Stimulated activated CD8-positive, alpha-beta memory T cell treated with anti-CD3 and anti-CD28 coated beads, Interleukin-2, amount 100 ng/mL, for 48 hours (primary cell): ENCODE measurements at places on chromosomes 3 and 15.
A peak's percentile ranks its signal among the peaks of the same experiment; 100 is the strongest.

GRCh38 chr3:59273976-59274375 lies 224.2 kb upstream of the CFAP20DC start:
- no peak for DNase-seq

DNA sequence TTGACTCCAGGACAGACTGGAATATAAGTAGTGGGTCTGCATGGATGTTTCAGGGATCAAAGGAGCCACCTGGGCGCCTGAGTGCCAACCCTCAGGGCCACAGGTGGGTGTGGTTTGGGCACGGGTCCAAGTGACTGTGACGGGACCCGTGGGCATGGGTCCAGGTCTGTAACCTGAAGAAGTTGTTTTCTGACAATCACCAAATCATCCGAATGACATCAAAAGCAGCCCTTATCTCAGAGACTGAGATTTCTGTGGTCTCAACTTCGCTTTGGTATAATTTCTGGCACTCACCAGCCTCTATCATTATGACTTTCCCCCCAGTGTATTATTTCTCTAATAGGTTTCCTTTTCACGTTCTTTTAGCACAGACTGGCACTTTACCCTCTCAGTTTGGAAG lies 24.4 kb downstream of the RLBP1 start:
- DNase-seq = no peak

DNA sequence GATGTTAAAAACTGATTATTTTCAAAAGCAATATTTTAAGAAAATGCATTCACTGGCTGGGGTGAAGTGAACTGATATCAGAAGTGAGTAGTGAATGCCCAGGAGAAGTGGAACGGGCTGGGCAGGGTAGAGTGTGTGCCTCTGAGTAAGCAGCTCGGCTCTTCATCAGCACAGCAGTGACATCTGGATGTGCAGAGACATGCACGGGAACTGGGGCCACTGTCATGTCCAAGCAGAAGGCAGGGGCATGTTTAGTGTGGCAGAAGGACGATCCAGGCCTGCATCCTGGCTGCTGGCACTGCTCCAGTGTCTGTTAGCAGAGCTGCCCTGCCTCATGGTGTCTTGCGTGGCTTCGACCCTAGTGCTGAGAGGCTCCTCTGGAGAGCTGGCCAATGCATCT lies 305.6 kb upstream of the LRRFIP2 start:
- DNase-seq = no peak

DNA sequence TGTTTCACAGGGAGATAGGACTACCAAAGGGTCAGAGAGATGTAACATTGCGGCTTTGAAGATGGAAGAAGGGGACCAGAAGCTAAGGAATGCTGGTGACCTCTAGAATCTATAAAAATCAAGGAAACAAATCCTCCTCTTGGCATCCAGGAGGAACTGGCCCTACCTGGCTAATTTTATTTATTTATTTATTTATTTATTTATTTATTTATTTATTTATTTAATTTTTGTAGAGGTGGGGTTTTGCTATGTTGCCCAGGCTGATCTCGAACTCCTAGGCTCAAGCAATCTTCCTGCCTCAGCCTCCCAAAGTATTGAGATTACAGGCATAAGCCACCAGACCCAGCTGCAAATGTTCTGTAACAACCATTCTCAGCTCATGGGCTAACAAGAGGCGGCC lies 19.7 kb downstream of the MYL3 start:
- no peak for DNase-seq

DNA sequence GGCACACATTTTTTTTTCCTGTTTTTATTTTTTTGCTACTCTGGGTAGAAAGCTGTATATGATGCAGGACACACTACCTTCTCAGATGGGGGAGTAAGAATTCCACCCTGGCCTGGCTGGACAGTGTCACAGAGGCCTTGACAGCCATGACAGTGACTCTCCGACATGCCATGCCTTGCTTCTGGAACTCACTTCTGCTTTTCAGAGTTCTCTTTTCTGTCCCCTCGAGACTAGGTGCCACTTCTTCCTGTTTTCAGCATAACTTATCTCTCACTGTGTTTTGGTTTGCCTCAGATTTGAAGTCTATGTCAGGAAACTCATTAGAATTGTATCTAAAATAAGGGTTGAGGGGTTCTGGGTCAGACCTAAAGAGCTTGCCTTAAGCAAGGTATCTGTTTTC lies 69.1 kb upstream of the SEC13 start:
- DNase-seq = no peak

- no peak for DNase-seq
These were observed 23.6 kb upstream of the TEX55 start for GRCh38 chr3:119122350-119122749.

DNA sequence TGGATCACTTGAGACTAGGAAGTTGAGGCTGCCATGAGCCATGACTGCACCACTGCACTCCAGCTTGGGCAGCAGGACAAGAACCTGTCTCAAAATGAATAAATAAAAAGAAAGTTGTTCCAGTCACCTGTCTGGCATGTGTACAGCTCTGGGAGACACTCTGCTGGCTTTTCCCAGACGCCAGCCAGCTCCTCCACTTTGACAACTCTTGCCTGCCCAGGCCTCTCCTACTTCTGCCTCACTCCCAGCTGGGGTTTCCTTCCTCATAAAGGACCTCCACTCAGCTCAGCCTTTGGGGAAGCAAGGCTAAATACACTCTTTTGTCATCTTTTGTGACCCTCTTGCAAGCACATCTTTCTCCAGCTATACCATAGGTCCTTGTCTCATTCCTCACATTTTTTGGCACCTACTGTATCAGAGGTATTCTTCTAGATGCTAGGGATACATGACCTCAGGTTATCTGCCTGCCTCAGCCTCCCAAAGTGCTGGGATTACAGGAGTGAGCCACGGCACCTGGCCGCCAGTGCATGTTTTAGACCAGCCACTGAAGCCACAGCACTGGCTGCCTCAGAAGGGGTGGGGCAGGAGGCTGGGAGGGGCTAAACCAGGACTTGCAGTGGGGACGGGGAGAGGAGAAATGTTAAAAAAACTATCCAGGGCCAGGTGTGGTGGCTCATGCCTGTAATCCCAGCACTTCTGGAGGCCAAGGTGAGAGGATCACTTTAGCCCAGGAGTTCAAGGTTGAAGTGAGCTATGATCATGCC lies 10.0 kb upstream of the ELP6 start:
- no peak for DNase-seq

GRCh38 chr3:167507954-167508353 lies 34.1 kb upstream of the SERPINI2 start:
- DNase-seq = no peak

- no peak for DNase-seq
These were observed 3.5 kb downstream of the SEC13 start for GRCh38 chr3:10317311-10317960.

GRCh38 chr3:43855674-43856299 lies 165.0 kb downstream of the ABHD5 start:
- DNase-seq = no peak

DNA sequence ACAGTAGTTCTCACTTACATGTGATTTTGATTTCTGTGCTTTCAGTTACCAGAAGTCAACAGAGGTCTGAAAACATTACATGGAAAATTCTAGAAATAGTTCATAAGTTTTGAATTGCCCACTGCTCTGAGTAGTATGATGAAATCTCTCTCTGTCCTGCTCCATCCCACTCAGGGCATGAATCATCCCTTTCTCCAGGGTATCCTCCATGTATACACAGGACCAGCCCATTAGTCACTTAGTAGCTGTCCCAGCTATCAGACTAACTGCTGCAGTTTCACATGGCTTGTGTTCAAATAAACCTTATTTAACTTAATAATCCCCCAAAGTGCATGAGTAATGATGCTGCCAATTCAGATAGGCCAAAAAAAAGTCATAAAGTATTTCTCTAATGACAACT lies 38.6 kb downstream of the EPHA3 start:
- DNase-seq = no peak

DNA sequence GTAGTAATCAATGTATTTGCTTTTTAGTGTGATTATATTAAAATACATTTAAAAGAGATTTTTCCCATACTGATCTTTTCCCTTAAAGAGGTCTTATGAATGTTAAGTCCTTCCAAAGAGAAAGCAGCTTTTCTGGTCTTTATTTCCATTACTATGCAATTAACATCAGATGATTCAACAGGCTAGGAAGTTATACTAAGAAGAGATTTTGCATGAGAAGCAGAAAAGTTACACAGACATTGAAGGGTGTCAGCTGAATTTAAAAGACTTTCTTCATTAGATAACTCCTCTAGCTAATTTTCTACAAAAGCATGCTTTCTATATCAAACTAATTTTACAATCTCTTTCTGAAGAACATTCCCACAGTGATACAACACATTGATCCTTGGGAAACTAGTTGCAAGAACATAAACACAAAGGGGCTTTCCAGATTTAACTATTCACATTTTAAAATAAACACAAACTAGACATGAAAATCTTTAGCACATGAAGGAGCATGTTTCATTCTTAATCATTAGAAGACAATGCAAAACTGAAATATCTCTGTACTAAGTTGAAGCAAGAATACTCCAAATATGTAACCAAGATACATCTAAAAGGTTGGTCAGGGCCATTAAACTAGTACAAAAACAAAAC lies 965.8 kb downstream of the ROBO1 start:
- DNase-seq = no peak

- DNase-seq = no peak
These were observed 108.3 kb downstream of the P3H2 start for GRCh38 chr3:190012314-190012782.

GRCh38 chr3:16086690-16087089 lies 87.8 kb upstream of the GALNT15 start:
- no peak for DNase-seq

DNA sequence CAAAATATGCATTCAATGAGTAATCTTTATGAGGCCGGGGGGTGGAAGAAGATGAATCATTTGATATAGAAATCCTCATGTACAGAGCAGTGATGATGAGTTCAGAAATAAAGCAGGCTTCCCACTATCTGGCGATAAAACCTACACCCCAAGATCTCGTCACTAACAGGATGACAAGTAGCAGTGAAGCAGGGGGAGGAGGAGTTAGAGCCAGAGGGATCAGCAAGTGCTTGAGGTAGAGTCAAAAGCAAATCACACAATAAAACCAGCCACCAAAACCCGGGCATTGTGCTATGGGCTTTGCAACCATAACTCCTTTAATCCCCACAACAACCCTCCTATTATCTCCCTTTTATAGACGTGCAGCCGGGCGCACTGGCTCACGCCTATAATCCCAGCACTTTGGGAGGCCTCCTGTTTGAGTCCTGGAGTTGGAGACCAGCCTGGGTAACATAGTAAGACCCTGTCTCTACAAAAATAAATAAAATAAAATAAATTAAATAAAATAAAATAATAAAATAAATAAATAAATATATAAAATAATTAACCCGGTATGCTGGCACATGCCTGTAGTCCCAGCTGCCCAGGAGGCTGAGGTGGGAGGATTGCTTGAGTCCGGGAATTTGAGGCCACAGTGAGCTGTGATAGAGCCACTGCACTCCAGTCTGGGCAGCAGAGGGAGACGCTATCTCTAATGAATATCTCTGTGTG lies 53.0 kb downstream of the STARD5 start:
- DNase-seq = no peak

DNA sequence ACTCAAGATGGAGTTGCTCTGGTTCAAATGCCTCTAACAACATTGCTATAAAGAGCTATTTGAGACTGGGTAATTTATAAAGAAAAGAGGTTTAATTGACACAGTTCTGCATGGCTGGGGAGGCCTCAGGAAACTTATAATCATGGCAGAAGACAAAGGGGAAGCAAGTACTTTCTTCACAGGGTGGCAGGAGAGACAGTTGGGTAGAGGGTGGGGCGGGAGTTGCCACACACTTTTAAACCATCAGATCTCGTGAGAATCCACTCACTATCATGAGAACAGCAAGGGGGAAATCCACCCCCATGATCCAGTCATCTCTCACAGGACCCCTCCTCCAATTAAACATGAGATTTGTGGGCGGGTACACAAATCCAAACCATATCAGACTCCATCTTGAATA lies 30.7 kb downstream of the MAP2K5 start:
- DNase-seq = no peak

DNA sequence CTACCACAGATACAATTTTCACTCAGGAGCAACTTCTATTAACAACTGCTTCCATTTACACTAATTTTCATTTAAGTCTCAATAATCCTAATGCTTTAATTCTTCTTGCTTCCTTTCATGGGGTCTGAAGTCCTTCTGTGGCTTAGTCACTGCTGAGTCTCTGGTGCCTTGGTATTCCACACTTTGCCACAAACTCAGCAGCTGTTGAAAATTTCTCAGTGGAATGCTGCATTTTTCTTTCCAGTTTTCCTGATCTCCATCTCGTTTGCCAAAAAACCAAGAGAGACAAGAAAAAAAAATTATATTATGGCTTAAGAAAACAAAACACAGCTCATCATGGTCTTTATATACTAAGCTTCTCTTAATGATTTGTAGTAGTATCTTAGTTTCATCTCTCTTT lies 269.2 kb upstream of the AZI2 start:
- no peak for DNase-seq

- DNase-seq = no peak
These were observed 29.4 kb upstream of the ATP11B start for GRCh38 chr3:182763896-182764295.

DNA sequence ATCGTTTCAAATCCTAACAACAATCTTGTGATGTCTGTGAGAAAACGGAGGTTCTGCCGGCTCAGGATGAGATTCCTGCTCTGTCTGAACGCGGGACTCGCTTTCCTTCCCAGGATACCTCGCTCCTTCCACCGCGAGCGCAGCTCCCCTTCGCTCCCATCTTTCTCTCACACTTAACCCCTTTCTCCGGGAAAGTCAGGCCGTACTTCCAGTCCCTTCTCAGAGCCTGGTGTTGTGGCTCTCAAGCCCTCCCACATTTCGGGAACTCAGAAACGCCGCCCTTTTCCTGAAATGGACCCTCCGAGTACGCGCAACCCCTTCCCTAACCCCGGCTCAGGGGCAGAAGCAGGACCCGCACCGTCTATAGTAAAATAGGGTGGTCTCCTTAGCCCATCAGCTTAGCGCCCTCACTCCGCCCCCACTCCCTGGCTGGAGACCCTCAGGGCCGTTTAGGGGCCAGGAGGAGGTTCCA lies 378 bp upstream of the FEM1B start:
- peak; percentile 4 for DNase-seq

GRCh38 chr15:56490461-56490860 lies 25.5 kb upstream of the MNS1 start:
- no peak for DNase-seq

GRCh38 chr15:73994912-73995622 lies 551 bp downstream of the PML start:
- DNase-seq = no peak
